ENCODE measurements at places on chromosomes 6 and 20. TPM values are rescaled to one million over a fixed set of nuclear protein-coding genes. Genes with fewer than 3 reads are reported as not detected.

DNA sequence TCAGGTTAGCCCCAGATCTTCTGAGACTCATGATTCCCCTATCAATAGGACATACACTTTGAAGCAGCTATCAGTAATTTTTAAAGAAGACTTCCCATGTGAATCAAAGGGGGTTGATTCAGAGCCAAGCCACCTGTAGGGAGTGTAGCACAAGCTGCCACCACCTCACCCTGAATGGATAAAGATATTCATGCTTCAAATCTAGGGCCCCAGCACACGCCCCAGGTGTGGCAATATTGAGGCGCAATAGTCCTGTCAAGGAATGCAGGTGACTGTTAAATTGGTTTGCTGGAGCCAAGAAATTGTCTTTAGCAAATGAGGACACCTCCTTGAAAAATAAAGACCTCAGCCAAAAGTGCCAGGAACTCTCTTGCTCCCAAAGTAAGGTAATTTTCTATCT, 404.4 kb downstream of the MAFB start:
- H3K27me3 ChIP-seq: no peaks in the 10 kb centered on the region
- DNase-seq: no peak
- H3K36me3 ChIP-seq: no peaks in the 10 kb centered on the region
- no peak overlapping the region for H3K4me3 ChIP-seq

GRCh38 chr20:4112481-4113421, 97.4 kb upstream of the RNF24 start:
- no peak for DNase-seq
- no peaks in the 10 kb centered on the region for H3K36me3 ChIP-seq
- peak overlapping the region; percentile 97 for H3K27ac ChIP-seq
- H3K4me3 ChIP-seq: no peak overlapping the region
- H3K27me3 ChIP-seq: peaks cover 7% of the 10 kb centered on the region

GRCh38 chr20:63139356-63139755, 76.6 kb downstream of the YTHDF1 start:
- DNase-seq: no peak
- no peak overlapping the region for H3K4me3 ChIP-seq
- no peaks in the 10 kb centered on the region for H3K36me3 ChIP-seq

DNA sequence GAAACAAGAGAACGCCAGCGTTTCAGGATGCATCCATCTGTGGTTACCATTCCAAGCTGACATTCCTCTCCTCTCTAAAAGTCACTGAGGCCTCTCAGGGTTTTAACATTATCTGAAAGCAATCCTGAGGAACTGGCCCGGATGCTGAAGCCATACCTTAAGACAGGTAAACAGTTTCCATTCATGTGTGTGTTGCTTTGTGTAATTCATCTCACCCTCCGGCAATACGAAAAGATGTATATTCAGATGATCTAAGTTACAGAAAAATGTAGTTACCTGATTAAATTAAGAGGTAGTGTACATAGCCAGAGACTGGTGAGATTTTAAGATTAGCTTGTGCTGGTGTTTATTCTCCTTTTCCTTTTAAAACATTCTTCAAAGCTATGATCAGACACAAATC, 68.4 kb upstream of the BACH2 start:
- peaks cover 5% of the 10 kb centered on the region for H3K36me3 ChIP-seq
- DNase-seq: no peak
- peaks cover 23% of the 10 kb centered on the region for H3K4me1 ChIP-seq
- peaks cover 2% of the 10 kb centered on the region for H3K27me3 ChIP-seq
- no peak overlapping the region for H3K4me3 ChIP-seq

DNA sequence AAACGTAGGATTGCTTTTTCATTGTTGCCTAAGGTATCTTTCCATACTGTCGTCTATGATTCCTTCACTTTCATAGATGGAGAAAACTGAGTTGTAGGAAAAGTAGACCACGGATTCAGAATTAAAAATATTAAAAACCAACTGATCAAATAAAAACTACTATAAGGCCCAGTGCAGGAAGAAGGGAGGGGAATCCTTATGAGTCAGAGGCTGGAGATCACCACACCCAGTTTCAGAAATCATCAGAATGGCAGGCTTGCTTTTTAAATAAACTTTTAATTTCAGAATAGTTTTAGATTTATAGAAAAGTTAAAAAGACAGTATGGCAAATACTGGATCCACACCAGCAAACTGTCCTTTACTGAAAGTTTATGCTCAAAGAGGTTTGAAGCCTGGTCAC, 32.0 kb upstream of the POPDC3 start:
- no peak overlapping the region for H3K27ac ChIP-seq
- DNase-seq: no peak
- no peak overlapping the region for H3K4me3 ChIP-seq
- H3K27me3 ChIP-seq: no peaks in the 10 kb centered on the region

DNA sequence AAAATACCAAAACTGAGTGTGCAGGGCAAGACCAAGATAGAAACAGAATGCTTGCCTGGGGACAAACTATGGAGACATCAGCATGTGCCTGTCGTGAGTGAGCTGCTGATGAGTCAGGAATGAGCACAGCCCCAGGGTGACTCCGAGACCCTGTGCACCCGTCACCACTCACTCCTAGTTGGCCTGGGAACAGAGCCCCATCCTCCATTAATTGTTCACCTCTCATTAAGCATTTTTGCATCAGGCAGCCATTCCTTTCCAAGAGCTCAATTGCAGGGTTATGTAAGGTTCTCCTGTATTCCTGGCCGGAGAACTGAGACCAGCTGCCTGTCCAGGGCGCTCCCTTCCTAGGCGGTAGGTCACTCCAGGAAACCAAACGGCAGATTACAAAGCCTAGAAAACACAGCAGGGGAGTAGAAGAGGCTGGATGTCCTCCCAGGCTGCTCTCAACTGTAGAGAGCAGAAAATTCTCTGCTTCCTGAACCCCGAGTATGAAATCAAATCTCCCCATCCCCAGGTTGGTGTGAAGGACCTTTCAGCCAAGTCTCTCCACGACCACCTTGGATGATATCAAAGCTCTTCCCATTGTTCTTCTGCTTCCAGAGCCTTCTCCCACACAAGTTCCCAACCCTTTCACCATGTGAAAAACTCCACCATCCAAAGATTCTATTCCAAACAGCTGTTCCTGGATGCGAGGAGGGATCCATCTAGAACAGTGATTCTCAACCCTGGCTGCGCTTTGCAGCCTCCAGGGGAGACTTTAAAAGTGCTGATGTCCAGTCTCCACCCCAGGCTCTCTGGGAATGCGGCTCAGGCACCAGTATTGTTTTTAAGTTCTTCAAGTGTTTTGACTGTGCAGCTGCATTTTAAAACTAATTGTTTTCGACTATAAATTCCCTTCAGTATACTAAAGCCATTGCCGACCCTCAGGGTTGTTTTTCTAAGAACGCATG, 532.6 kb upstream of the JARID2 start:
- no peak for DNase-seq
- H3K27ac ChIP-seq: no peak overlapping the region

Gene HAO1
- not detected for total RNA-seq

Gene RAET1G
- total RNA-seq: not detected

Gene MMP24
- 19.0 TPM for total RNA-seq

Gene TOMM34
- 10.8 TPM for total RNA-seq
